Left lung (tissue), 14 donors: ENCODE measurements at places on chromosomes 2 and 18. TPM values are rescaled to one million over a fixed set of nuclear protein-coding genes. Genes with fewer than 3 reads are reported as not detected.

- no peak for DNase-seq
Measured at GRCh38 chr18:64116571-64117175, 32.2 kb downstream of the LINC00305 start.

DNA sequence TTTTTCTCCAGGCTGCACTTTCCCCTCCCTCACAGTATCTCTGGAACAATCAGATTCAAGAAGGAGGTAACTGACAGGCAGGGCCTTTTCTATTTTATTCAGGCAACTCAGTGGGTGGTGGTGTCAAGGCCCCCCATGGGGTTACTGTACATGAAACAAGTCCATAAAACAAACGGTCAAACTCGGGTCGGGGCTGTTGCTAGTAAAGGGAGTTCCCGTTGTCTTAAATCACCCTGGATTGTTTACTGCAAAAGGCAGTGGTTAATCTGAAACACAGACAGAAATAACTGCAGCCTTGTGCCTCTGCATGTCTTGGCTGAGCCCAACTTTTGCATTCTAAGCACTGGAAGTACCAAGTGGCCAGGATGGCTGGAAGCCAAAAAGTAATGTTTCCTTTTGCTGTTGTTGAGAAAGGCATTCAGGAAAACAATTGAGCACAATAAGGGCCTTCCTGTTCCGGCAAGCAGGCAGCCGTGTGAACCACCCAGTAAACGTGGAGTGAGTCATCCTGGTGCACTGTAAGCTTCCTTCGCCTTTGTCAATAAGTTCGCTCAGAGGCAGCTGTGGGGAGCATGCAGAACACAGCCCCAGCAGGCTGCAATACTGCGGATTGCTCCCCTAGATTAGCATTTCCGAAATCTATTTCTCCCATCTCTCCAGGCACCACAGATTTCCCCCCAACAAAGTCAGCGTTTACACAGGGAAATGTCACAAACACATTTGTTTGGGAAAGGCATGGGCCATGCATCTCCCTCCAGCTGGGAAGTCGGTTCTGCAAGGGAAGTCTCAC is 149.6 kb downstream of the IRS1 start:
- peak; percentile 62 for DNase-seq

FARSB gene
- 23.5 TPM for polyA plus RNA-seq

VWC2L gene
- polyA plus RNA-seq = not detected

THSD7B gene
- 2.6 TPM for polyA plus RNA-seq

DNA sequence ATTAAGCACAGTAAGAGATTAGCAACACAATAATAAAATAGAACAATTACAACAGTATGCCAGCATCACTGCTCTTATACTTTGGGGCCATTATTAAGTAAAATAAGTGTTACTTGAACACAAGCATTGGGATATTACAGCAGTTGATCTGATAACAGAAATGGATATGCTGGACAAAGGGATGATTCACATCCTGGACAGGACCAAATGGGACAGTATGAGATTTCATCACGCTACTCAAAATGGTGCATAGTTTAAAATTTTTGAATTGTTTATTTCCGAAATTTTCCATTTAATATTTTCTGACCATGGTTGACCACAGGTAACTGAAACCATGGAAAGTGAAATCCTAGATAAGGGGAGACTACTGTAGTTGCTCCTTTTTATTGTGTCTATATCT is 138.2 kb downstream of the UBR3 start:
- DNase-seq = no peak

MROH2A gene
- polyA plus RNA-seq = 0.27 TPM

ZNF407 gene
- polyA plus RNA-seq = 10.3 TPM

REEP1 gene
- polyA plus RNA-seq = 18.2 TPM

TCF23 gene
- polyA plus RNA-seq = 0.08 TPM

TMEM163 gene
- polyA plus RNA-seq = 7.7 TPM
